ENCODE measurements at places on chromosomes 13 and 19. TPM values are rescaled to one million over a fixed set of nuclear protein-coding genes. Genes with fewer than 3 reads are reported as not detected.

VSIG10L gene
- total RNA-seq, result 0.69 TPM

TUBB4A gene
- total RNA-seq, result 45.2 TPM

RPL13A gene
- total RNA-seq, result 2,393 TPM

WDR87 gene
- not detected for total RNA-seq

TNFSF13B gene
- 9.2 TPM for total RNA-seq

CEACAM5 gene
- 0.54 TPM for total RNA-seq

CGB8 gene
- not detected for total RNA-seq

YJEFN3 gene
- 8.6 TPM for total RNA-seq

ZBTB32 gene
- total RNA-seq, result not detected

KLK15 gene
- not detected for total RNA-seq

ZNF433 gene
- total RNA-seq, result 3.0 TPM

DHDH gene
- not detected for total RNA-seq

FGF14 gene
- 20.4 TPM for total RNA-seq

XAB2 gene
- 50.4 TPM for total RNA-seq

FAM83E gene
- total RNA-seq, result 5.5 TPM

FSTL3 gene
- total RNA-seq, result 5.9 TPM

ZNF562 gene
- total RNA-seq, result 35.9 TPM

MYO1F gene
- 0.26 TPM for total RNA-seq
